ENCODE measurements at places on chromosomes 3 and 15.
A peak's percentile ranks its signal among the peaks of the same experiment; 100 is the strongest.

DNA sequence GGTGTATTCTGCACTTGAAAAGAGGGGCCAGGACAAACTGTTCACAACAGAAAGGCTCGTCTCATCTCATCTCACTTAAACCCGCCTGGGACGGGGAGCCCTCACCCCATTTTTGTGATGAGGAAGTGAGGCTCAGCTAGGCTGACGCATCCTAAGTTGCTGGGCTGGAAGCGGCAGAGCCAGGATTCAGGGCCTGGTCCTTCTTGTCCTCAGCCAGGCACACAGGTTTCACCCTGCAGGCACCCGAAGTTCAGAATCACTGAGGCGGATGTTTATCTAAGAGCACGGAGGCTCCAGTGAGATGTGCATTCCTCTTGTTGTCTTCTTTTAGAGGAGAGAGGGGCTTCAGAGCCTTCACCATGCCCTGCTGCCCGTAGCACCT, 51.1 kb upstream of the PLXNA1 start:
- no peak for DNase-seq

GRCh38 chr3:123414973-123415775, 33.7 kb downstream of the ADCY5 start:
- no peak for DNase-seq

GRCh38 chr3:15630646-15631350, 29.3 kb downstream of the BTD start:
- peak; percentile 12 for DNase-seq

- DNase-seq = no peak
Observed at GRCh38 chr15:33104212-33104611, 90.3 kb downstream of the FMN1 start.

DNA sequence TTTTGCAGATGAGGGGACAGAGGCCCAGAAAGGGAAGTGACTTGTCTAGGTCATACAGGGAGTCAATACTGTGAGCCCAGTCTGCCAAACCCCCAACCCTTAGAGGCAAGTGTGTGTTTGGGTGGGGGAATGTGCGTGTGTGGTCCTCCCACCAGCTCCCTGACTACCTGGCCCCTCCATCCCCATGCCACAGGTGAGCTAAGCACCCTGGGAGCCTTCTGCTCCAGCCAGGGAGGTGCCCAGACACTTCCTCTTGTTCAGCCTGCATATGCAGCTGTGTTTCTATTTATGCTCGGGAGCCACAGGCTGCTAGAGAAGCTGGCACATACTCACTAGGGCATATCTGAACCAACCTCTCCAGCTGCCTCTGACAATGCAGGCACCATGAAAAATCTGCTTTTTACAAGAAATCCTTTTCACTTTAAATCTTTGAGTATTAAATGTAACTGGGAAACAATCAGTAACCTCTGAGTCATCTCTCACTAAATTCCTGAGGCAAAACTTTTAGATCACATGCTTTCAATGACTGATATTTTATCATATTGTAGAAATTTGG, 20.7 kb downstream of the TBC1D2B start:
- DNase-seq = peak; percentile 27

- DNase-seq = no peak
Observed at GRCh38 chr3:169879845-169880575, 10.3 kb upstream of the LRRC31 start.

DNA sequence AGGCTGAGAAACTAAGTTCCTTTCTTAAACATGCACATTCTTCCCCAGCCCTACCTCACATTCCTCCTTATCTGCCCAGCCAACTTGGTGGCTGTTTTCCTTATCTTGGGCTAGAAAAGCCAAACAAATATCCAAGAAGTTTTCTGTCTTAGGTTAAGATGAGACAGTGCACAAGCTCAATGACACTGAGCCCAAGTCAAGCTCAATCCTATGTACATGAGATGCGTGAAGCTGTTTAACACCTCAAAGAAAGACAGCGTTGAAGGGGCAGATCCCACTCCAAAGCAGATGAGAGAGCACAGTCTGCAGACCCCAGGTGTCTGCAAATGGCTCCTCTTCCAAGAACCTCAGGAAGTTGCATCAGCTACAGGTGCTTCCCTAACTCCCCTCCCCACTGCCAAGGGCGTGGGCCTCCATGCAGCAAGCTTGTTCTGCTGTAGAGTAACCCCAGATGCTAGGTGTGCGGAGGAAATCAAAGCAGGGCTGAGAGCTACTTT, 16.6 kb downstream of the LRRC2 start:
- DNase-seq = no peak

DNA sequence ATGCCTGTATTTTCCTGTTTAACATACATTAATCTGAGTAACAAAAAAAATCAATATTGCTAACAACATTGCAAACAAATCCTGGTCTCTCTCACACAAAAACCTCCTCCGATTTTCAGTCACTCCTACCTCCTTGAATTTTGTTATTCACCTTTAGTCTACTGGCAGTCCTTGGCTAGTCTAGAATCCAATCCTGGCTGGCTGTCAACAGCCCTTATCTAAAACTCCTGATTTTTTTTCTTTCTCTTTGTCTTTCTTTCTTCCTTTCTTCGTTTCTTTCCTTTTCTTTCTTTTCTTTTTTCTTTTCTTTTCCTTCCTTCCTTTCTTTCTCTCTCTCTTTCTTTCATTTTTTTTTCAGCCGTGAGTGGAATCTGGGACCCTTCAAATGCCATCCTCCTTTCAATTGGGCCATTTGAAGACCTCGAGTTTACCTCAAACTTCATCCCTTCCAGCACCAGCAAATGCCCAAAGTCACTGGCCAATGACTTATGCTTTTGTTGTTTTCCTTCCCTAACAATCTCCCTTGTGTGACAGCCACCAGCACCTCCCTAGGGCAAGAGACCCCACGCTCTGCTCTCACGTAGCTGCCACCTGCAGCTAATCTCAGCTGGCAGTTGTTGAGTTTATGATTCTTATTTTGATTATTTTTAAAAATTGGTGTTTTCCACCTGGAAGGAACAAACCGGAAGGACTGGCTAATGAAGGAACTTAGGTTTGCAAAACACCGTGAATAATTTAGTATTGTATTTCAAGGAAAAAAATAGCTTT, 6.8 kb upstream of the ONECUT1 start:
- no peak for DNase-seq

GRCh38 chr15:52617026-52617425, 48.2 kb upstream of the ARPP19 start:
- no peak for DNase-seq

- no peak for DNase-seq
Observed at GRCh38 chr3:4512895-4513616, 19.9 kb downstream of the ITPR1 start.

DNA sequence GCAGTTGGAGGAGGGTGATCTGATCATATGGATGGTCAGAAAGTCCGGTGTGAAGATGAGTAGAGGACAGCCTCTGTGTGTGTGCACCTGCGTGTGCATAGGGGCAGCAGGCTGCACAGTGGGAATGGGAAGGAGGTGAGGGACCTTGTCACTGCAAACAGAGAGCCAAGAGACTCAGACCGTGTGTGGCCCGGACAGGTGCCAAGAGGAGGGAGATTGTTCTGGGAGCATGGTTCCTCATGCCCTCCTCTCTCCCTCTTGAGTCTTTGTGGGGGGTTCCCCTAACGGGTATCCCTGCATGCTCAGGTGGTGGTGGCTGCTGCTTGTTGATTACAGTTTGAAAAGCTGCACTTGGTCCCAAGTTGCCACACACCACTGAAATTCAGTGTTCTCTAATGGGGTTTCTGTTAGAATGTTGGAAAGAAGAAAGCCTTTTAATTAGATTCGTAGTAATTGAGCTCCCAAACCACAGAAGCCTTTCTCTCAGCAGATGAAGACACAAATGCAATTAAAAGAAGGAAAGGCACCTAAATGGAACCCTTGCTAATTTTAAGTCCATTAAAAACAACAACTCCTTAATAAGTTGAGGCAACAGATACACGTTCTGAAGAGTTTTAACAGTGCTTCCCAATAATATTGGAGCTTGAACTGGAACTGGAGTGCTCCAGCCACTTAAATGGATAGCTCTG, 68.9 kb downstream of the CHRNA7 start:
- no peak for DNase-seq

- no peak for DNase-seq
Observed at GRCh38 chr3:45054196-45054857, 28.2 kb downstream of the CLEC3B start.

DNA sequence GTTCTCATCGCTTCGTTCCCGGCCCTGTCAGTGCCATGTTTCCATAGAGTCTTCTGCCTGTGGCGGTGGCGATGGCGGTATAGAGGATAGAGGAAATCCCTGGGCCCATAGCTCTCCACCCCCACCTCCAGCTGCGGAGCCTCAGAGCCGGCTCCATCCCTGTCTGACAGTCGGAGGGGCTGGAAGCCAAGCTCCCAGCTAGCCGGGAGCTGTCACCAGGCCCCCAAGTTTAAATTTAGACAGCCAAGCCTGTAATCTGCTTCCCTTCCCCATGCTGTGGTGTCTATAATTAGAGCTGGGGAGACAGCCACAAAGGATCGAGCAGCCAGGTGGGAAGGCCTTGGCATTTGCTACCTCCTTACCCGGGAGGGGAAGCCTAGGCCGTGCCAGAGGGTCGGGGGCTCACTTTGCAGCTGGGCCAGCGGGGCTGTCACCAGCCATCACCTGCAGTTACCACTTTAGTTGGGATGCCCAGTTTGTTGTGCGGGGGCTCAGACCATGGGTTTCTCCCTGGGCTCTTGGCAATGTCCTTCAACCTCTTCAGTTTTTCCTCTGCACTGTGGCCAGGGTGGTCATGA, 56.3 kb upstream of the SEC13 start:
- no peak for DNase-seq

DNA sequence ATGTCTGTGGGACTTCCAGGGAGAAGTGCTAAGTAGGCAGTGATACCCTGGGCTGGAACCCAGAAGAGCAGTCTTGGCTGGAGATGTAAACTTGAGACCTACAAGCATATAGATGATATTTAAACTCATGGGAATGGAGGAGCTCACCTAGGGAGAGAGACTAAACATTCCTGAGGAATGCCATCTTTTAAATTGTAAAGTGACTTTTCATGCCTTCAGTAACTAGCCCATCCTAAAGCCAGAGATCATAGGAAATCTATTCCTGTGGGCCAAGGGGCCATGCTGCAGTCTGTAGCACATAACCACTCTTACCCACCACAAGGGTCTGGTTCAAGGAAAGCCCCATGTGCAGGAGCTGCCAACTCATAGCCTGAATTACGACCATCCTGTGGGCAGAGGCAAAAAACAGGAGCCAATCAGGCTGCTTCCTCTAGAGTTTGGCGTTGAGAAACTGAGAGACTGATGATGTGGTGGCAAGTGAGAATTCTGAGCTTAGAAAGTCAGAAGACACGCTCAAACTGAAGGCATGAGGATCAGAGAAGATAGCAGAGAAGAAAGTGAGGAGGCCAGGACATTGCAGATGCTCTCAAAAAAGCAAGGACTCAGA, 37.5 kb downstream of the CTDSPL start:
- no peak for DNase-seq

DNA sequence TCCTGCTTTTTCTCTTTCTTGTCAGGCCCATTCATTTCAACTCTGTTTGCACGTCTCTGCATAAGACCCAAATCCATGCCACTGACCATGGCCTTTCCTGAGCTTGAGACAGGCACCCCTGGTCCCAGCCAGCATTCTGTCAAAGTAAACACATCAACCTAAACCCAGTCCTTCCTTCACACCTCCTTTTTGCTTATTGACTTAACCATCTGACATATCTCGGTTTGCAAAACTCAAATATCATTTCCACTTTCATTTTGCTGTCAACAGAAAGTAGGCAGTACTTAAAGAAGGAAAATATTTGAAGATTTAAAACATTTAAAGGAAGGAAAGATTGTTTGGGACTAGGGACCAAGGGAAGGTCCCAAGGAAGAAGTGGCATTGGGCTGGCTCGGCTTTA, 48.2 kb upstream of the KBTBD8 start:
- DNase-seq = no peak

- DNase-seq = no peak
Observed at GRCh38 chr15:51243774-51244173, 94.6 kb downstream of the CYP19A1 start.

DNA sequence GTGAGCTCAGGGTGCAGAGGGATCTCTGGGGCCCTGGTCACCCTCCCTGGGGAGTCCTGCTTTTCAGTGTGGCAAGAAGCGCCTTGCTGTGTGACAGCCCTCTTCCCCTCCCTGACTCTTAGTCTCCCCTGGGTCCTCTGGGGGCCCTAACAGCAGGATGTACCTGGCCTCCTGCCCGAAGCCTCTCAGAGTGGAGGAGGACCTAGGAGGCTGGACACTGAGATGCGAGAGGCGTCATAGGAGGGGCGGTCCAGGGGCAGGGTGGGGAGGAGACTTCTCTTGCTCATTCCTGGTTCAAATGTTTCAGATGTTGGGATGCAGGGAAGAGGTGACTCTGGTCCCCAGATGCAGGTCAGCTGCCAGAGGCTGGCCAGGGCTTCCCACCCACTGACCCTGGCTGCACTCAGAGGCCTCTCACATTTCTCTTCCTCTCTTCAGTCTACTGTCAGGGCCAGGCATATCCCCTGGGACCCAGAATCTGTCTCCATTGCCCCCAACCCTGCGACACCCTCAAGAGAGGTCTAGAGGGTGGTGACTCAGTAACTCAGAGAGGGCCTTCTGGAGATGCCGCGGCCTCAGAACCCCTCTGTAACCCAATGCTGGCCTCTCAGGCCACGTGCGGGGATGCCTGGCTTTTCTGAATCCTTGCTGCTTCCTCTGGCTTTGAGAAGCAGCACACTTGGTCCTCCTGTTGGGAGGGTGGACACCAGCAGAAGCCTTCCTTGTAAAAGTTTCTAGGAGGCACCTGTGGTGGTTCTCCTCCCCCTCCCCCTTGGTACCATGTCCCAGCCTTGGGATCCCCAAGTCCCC, 25.9 kb downstream of the SNX33 start:
- no peak for DNase-seq

DNA sequence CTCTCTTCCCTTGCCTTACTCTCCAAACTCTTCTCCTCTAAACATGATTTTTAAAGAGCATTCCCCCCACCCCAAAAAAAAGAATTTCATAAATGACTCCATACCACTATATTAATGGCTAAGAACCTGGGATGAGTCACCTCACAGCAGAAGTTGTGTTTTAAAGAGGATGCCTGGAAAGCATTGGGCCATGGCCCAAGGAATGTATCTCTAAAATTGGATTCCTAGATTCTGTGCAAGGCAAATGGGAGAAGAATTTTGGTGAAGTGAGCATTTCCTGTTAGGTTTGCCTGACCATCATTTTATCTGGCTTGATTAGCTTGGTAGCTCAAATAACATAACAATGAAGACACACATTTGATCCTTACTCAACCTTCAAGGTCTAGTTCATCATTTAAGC, 251.4 kb downstream of the NR1D2 start:
- DNase-seq = no peak

DNA sequence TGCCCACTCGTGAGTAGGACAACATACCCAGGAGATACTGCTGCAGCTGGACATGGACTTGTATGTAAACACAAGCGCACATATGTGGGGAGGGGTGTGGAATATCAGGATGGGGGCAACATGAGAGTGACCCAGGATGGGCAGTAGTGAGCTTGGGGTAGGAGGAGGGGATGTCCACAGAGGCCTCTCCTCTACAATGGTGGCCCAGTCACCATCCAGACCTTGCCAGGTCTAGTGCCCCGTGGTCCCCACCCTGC, 266 bp upstream of the ZBTB47 start:
- DNase-seq = no peak

DNA sequence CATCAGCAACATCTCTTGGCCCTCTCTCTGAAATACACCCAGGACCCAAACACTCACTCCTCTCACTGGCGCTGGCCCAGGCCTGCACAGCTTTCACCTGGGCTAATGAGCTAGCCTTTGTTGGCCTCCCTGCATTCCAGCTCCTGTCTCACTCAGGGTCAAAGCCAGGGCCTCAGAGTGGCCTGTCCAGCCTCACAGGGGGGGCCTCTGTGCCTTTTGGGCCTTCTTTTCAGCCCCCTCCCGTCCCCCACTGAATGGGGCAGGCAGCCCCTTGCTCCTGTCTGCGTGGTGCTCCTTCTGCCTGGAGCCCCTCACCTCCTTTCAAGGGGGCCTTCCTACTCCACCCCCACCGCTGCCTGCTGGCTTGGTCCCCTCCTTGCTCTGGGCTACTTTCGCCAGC, 59.0 kb upstream of the PRR23E start:
- no peak for DNase-seq
